Amniotic stem cell (primary cell): ENCODE measurements at places on chromosomes 16 and 17.

- DNase-seq: no peak
These were observed 665 bp upstream of the ALDH3A2 start for GRCh38 chr17:19647697-19648474.

DNA sequence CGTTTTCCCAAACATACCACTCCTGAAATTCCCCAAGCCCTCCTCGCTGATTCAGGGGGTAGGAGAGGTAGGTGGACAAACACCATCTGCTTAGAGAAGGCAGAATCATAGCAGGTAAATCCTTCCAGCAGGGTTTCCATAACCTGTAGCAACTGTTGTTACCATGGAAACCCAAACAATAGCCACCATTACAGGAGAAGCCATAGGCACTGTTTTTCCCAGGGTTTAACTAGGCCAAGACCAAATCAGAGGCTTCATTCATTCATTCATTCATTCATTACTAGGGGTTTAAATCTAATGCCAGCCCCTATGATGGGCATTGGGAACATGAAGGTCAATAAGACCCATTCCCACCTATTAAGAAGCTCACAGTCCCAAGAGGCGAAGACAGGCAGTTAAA is 25.5 kb upstream of the CIITA start:
- DNase-seq: no peak

DNA sequence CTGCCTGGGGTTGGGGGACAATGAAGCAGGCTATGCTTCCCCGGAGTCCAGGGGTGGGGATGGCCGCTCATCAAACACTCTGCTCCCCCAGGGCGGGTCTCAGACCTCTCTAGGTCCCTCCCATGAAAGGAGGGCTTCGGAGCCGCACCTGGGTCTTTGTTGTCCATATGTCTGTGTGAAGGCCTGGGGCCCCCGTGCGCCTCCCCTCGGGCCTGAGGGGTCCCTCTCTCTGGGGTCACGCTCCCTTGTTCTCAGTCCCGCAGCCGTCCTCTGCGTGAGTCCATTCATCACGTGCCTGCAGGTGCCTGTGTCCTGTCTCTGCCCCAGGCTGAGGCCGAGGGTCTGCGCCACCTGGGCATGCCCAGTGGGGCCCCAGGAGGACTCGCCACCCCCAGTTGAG is 15.6 kb downstream of the BAHCC1 start:
- DNase-seq: no peak

DNA sequence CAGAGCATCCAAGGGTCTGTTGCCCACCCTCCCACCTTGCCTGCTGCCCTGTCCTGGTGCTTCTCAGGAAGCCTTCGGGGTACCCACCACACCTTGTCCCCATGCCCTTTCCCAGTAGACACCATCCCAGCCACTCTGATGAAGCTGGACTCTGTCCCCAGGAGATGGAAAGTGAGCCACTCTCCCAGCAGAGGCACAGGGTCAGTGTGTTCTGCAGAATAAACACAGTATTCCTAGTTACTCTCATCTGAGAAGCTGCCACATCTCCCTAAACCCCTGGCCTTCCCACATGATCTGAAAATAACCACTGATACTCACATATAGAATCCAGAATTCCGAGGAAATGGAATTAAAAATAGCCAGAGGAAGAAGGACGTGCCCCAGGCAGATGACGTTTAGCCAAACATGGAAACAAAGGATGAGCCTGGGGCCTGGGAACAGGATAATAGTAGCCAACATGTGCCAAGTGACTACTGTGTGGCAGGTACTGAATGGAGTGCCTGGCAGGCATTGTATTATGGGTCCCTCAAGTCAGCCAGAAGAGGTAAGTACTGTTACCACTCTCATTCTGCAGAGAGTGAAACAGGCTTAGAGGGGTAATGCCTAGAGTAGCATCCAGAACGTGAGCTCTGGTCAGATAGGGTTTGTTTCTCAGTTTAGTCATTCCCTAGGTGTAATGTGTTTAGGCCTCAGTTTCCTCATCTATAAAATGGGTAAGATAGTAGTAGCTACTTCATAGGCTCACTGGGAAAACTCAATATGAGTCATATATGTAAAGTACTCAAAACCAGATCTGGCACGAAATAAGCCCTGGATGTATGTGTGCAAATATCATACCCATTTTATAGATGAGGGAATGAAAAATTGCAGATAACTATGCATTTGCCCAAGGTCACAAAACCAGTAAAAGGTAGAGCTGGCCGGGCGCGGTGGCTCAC is 20.8 kb upstream of the PEMT start:
- DNase-seq: no peak

DNA sequence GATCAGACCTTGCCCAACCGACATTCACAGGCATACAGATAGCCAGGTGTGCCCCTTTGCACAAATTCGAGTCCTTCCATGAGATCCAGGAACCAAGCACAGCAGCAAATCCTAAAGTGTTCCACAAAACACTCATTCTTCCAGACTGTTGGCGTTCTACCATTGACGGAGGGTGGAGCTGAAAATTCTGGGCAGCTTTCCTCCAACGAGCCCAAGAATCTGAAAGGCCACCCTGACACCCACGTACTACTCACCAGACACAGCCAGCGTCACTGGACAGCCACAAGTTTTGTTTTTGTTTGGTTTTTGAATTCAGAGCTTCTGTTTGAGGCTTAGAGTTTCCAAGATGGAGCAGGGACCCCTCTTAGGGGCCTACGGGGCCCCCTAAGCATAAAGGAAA is 83.8 kb downstream of the PMP22 start:
- DNase-seq: no peak

GRCh38 chr17:75490173-75490743 is 25.1 kb downstream of the CASKIN2 start:
- no peak for DNase-seq

GRCh38 chr17:46925185-46925868 is 2.4 kb downstream of the GOSR2 start:
- DNase-seq: no peak
